ENCODE measurements at places on chromosomes 11 and 22.

- peak; percentile 51 for DNase-seq
Observed at GRCh38 chr11:61949169-61950034, 749 bp upstream of the BEST1 start.

- DNase-seq = no peak
Observed at GRCh38 chr11:2587976-2588748, 111.6 kb downstream of the KCNQ1OT1 start.

DNA sequence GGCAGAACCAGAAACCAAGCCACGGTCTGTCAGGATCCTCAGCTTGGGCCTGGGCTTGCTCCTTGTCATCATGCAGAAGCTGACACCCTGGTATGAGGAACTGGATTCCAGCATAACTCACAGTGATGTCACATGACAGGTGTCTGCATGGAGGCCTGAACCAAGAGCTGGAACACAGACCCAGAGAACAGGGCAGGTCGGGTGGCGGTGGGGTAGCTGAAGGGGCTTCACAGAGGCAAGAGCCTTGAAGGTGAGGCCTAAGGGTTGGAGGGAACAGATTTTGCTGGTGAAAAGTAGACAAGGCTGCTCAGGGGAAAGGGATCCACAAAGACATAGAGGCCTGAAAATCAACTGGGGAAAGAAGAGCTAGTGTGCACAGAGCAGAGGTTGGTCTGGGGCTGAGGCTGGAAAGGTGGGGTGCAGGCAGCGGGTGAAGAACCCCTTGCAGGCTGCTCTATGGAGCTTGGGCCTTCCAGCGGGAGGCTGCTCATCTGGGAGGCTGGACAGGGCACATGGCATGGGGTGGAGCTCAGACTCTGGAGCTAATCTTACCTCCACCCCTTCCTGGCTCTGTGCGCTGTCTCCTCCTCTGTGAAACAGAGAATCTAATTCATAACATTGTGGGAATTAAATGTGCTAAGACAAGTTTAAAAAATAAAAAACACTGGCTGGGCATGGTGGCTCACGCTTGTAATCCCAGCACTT is 18.4 kb upstream of the RPS3 start:
- DNase-seq = no peak

GRCh38 chr22:41574847-41575381 is 14.1 kb downstream of the CSDC2 start:
- DNase-seq = no peak

DNA sequence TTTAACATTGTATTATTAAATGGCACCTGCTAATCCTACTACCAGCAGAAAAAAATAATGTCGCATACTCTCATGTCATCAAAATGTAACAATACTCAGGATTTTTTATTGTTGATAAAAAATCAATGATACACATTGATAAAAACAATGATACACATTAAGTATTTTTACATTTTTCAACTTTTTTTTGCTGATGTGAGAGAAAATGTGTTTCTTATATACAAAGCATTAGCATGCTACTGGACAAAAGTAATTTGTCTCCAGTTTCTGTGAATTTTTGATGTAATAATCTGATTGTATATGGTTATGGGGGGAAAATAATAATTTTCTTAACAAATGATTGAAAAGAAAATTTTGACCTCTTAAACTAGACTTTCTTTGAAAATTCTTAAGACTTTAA is 1256.6 kb upstream of the CNTN5 start:
- no peak for DNase-seq

DNA sequence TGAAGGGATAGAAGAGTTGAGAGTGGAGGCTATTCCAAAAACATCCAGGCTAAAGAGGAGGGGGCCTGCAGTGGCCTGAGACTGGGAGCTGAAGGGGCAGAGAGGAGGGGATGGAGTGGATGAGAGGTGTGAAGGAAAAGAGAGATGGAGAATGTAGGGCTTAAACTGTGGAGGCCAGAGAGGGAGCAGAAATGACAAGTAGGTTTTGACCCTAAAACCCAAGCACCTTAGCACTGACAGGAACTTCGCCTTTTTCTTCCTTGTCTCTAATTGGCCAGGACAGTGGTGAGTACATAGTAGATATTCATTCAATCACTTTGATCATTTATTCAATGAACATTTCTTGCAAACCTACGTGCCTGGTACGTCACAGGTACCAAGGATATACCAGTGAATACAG is 7.3 kb downstream of the FAM111B start:
- no peak for DNase-seq

- DNase-seq = no peak
Observed at GRCh38 chr22:44408829-44409192, 89.2 kb downstream of the RTL6 start.

DNA sequence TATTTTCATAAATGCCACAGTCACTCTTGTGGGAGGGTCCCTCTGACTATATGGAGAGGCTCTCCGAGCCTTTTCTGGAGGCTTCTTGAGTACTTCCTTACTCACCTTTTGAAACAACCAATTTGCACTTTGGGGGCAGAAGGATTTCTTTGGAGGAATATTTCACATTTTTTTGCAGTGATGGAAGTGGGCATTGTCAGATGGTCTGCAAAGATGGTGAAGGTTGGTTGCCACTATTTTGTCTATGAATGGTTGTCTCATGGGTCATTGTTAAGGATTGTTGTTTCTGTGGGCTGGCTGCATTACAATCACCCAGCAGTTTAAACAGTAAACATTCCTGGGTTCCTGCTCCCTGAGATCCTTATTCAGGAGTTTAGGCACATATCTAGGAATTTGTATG is 388.2 kb downstream of the TMEM135 start:
- no peak for DNase-seq

DNA sequence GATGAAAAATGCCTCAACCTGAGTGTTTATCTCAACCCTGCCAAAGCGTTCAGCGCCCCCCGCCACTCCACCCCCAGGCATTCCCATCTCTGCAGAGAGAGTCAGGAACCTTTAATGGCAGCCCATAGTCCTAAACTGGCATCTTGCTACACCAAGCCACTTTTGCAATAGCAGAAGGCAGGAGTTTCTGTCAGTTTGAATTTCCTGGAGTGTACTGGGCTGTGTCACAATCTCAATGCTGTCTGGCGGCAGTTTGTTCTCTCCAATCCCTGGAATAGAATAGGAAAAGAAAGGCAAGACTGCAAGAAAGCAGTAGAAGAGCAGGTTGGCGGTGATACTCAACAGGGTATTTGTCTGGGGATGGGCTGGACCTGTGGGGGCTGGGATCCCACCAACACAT is 32.9 kb upstream of the FLI1 start:
- no peak for DNase-seq

- DNase-seq = no peak
Observed at GRCh38 chr11:66112041-66112491, 42.0 kb downstream of the PACS1 start.

DNA sequence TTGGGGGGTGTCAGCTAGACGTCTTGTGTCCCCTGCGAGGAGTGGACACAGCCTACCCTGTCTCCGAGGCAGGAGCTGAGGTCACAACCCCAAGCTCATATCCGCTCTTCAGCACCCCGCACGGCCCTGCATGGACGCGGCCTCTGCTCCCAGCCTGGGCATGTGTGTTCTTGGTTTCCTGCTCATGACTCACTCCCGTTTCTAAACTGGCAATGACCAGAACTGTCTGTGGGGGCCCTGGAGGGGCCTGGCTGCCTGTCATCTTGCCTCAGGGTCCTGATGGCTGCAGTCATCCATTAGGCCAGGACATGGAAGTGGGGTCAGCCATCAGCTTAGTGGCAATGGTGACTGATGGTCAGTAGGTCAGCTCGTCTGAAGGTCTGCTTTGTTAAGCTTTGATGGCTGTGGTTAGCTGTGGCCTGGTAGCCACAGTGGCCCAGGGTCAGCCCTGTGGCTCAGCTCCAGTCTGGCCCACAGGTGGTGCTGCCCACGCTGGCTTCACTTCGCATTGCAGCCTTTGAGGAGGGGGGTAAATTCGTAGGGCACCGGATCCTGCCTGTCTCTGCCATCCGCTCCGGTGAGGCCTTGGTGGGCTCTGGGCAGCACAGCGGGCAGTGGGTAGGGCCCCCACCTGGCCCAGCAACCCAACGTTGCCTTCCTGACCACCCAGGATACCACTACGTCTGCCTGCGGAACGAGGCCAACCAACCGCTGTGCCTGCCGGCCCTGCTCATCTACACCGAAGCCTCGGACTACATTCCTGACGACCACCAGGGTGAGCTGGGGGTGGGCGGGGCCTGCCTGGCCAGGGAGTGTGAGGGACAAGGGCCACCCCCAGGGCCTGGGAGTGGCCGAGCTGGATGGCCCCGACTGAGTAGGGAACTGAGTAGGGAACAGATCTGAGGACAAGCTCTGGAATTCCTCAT is 12.0 kb downstream of the PLCB3 start:
- no peak for DNase-seq

GRCh38 chr11:22466809-22467208 is 128.6 kb downstream of the SLC17A6 start:
- no peak for DNase-seq

- no peak for DNase-seq
Observed at GRCh38 chr11:87265979-87266378, 228.2 kb downstream of the TMEM135 start.

GRCh38 chr11:121961321-121961801 is 154.7 kb downstream of the BLID start:
- DNase-seq = no peak

DNA sequence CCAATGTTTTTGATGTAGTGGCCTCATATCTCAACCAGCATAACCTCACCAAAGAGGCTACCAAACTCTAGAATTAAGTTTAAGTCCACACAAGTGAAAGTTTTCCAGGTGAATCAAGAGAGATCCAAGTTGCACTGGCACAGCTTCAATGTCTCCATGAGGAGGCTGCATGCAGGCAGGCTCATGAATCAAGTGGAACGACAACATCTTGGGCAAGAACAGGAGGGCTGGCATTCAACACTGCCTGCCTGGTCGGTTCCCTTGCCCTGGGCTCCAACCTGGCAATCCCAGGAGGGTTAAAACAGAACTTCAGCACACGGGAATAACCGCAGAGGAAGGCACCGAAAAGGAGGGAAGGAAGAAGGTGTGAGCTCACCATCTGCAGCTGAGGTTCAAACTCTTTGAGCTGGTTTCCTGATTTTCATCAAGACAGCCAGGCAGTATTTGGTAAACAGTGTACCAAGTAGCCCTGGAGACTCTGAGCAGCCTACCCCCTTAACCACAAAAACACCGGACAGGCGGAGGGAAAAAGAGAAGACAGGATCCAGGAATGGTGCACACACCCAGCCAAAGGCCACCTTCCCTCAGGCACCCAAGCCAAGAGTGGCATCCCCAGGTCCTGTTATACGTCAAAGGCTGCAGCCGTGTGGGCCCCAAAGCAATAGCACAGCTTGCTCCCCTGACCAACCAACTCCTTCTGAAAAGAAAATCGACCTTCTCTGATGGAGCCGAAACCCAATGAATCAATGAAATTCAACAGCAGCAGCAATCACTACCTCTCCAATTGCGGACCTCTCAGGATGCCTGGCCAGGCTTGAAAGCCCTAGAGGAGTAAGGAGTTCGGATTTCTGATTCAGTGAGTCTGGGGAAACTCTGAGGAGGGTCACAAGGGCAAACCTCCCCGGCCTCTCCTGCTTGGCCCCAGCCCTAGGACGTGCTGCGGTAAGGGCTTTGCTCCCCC is 1.3 kb downstream of the PACSIN2 start:
- no peak for DNase-seq

Measured in NCI-H1930 (cell line).